ENCODE measurements at places on chromosomes 5 and 9. TPM values are rescaled to one million over a fixed set of nuclear protein-coding genes. Genes with fewer than 3 reads are reported as not detected.

- DNase-seq, result no peak
Measured at GRCh38 chr5:150661086-150661485, at the start of gene MYOZ3. MYOZ3 (plus strand) TSS chr5:150661251; CDS start chr5:150662942, 1,691 bp downstream.

GRCh38 chr9:91994422-91994821 is 44.4 kb upstream of the ROR2 start:
- DNase-seq, result no peak

DNA sequence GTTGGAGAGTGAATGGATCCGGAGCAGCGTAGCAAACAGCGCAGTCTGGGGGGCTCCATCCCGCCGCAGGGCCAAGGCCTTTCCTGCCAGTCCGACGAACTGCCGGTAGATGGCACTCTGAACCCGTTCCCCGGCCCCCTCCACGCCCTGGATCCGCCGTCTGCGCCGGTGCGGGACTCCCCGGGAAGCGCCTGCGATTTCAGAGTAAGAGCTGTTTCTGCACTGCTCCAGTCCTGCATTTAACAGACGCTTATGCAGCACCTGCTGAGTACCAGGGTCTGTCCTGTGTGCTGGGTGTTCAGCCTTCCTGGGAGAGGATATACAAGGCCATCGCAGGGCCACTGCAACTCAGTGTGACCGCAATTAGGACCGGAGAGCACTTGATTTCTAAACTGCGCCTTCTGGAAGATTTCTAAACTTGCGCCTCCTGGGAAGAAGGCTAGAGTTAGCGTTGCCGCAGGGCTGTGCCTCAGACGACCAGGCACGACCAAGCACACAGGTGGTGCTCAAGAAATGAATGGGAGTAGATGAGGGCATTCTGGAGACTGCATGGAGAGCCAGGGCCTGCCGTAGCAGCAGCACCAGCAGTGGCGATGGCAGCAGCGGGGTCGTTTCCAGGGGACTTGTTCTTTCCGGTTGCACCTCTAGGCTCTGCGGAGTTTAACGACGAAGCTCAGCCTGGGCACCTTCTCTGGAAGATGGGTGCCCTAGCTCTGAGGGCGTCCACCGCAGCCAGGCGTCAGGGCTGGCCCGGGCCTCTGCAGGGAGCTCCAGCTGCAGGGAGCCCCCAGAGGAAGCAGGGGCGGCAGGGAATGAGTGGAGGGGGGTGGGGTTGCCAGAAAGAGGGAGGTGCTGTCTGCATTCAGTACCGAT is 14.3 kb upstream of the TIFAB start:
- DNase-seq, result peak; percentile 70

GRCh38 chr5:124342027-124342471 is 404.4 kb downstream of the ZNF608 start:
- DNase-seq, result no peak

Gene SPATA31C2
- total RNA-seq, result not detected

DNA sequence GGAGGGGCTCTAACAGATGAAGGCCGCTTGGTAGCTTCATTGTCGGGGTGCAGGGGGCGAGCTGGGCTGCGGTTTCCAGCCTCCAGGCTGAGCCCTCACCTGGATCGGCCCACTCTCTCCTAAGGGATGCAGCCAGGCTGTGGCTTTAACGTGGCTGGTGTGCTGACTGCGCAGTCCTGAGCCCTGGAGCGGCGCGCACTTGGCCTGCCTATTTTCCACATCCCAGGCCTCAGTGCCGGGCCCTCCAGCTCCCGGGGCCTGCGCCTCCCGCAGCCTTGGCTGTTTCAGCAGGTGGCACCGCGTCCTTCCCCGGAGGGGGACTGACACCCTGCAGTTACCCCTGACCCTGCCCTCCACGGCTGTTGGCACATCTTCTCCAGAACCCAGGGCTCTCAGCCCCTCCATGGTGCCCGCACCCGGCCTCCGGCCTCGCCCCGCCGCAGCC is 1.4 kb downstream of the RNU6ATAC start:
- no peak for DNase-seq

DNA sequence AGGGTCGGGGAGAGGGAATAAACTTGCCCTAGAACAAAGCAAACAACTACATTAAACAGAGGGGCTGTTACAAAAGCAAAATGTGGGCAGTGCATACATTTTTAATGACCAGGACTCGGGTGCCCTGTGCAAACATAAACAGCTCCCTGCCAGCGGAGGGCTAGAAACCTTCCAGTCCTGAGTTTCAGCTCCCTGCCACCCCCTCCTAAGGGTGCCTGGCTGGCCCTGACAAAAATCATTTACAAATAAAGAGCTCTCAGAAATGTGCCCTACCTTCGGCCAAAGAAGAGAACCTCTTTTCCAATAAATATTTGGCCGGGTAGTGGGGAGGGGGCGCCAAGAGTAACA is 29.5 kb downstream of the FOXD1 start:
- no peak for DNase-seq

Gene STKLD1
- total RNA-seq, result 0.59 TPM

- no peak for DNase-seq
Measured at GRCh38 chr9:89951675-89952074, 346.9 kb downstream of the GADD45G start.

GRCh38 chr5:50435168-50435567 is 5.9 kb downstream of the EMB start:
- DNase-seq, result no peak

- DNase-seq, result no peak
Measured at GRCh38 chr5:167528651-167529050, 762.8 kb upstream of the WWC1 start.

DNA sequence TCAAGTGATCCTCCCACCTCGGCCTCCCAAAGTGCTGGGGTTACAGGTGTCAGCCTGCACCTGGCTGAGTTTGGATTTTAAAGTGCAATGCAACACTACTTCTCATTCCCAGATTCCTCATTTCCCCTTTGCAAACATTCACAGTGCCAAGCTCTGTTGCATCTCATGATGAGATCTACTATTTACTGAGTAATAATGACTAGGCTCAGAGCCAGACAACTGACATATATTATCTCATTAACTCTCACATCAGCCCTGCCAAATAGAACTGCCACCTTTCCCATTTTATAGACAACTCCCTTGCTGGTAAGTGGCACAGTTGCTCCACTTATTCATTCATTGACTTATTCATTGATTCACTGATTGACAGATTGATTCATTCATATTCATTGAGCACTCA is 7.0 kb downstream of the PDE6A start:
- DNase-seq, result no peak

Gene CCL19
- total RNA-seq, result 5.2 TPM

Gene TMC1
- total RNA-seq, result not detected

Gene CTNND2
- total RNA-seq, result 1.1 TPM

Gene PCDHA11
- total RNA-seq, result 0.61 TPM

DNA sequence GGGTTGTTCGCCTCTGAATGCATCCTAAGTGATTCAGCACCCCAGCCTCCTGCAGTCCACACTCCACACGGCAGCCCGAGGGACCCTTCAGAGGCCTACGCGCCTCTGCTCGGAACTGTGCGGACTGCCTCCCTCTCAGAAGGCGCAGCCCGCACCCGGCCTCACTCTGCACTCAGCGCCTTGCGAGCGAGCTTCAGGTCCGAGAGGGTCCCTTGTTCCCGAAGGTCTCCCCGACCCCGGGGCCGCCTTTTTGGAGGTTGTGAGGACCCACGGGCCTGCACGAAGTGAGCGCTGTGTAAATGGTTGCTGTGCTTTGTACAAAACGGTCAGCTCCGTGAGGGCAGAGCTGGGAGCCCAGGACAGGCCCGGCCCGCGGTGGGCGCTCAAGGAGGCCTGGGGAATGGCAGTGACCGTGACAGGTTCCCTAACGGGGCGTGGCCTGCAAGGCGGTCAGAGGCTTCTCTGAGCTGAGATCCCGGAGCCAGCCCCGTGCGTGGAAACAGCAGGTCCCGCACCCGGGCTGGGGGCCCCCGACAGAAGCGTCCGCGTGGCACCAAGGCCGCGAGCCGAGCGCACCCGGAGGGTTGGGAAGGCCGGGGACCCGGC is 698 bp upstream of the CACNA1B start:
- DNase-seq, result peak; percentile 77

- no peak for DNase-seq
Measured at GRCh38 chr5:59832577-59833301, 60.8 kb downstream of the PDE4D start.

DNA sequence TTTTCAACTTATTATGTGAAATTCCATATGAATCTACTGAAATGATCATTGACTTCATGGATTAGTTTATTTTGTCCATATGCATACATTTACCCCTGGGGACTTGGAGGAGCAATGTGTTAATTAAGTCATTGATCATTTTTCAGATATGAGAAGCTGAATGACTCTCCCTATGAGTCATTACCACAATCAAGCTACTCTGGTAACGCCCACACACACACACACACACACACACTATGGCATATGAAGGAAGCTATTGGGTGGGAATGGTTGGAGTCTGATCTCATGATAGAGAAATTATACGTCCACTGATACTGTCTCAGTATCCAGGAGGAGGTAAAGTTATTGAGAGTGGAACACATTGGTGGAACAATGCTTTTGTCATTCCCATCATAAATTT is 528.9 kb downstream of the AGTPBP1 start:
- no peak for DNase-seq

DNA sequence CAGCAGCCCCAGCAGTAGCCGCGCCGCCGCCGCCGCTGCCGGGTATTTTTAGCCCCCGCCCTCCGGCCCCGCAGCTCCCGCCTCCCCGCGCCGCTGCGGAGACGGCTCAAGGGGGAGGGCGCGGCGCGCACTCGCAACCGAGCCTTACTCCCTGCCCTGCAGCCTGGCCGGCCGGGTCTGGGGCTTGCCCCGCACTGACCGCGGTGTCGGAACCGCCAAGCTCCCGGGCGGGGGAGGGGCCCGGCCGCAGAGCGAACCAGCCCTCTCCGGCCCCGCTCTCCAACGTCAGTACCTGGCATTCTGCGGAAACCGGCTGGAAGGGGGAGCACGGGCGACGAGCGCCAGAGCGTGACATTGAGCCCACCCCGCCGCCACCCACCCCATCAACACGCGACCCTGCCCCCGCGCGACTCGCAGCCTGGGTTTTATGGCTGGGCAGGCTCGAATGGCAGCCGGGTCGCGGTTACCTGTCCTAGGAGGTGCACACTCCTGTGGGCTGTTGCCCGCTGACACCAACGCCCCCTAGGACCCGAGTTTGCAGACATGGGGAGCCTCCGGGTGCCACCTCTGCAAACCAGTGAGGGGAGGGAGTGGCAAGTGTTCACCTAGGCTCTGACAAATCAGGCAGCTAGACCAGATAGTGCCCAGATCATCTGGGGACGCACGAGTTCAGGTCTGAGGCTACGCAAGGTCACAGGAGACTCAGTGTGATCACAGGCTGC is at the start of gene ACSL6:
Gene ACSL6 (minus strand): TSS at position 37 of the 722 bp plus-strand sequence. CDS start 105 bp downstream, outside the sequence.
- peak; percentile 32 for DNase-seq

Gene MYOT
- total RNA-seq, result not detected

Gene SV2C
- total RNA-seq, result 0.51 TPM

DNA sequence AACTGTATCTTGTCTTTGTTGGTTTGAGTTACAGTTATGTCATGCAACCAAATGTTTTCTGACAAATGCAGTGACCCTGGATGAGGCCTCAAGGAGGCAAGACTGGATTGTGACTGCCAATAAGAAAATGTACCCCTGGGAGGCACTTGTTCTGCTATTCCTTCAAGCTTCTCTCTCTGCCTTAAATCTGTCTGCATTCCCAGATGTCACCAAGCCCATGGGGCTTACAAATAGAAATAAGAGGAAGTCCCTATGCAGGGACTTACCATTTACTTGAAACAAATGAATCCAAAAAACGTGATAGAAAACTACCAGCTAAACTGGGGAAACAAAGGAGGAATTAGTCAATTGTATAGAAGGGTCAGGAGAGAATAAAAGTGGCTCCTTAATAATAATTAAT is 8.2 kb upstream of the PARP8 start:
- no peak for DNase-seq

DNA sequence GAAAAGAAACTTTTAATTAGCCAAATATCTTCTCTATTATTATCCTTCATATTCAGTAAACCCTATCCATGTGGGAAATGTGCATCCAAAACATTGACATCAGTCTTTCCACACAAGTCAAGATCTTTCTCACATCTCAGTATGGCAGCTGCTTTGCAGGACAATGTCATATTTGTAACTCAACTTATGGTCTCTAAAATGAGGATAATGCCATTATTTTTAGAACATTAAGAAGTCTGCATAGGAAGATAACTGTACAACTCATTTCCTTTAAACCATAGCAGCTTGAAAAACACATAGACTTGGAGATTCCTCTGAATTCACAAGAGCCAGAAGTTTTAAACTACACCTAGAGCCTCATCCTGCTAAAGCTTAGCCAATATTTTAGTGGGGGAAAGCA is 43.7 kb downstream of the MCTP1 start:
- DNase-seq, result no peak

Gene PKD2L2
- not detected for total RNA-seq

Gene BTNL8
- 10.0 TPM for total RNA-seq

DNA sequence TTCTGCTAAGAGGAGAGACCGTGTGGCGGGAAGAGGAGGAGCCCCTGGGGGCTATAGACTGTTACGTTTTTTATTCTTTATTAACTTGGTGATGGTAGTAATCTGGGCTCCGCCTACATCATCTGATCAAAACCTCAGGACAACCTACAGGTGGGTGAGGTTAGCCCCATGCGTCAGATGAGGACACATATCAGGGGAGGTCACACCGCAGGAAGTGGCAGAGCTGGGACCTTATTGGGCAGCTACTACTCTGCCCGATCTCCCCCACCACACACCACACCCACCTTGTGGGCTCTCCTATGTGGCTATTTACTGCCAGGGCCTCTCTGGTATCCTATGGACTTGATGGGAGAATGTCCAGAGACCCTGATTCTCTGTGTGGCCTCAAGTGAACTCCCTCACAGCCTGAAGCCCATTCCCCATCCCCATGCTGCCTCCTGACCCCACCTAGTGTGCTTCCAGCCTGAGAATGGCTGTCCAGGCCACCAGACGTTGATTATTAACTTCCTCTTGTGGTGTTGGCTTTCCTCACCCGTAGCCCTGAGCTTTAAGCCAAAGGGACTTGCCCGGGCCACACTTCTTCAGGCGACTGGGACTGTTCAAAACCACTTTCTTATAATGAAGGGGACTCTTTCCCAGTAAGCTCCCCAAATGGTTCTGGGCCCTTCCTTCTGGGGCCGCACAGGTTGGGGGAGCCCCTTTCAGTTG is 8.2 kb downstream of the UNC5A start:
- no peak for DNase-seq

GRCh38 chr5:96257904-96258303 is 175.1 kb downstream of the PCSK1 start:
- no peak for DNase-seq

GRCh38 chr9:125705893-125706292 is 1.1 kb downstream of the MAPKAP1 start:
- no peak for DNase-seq

DNA sequence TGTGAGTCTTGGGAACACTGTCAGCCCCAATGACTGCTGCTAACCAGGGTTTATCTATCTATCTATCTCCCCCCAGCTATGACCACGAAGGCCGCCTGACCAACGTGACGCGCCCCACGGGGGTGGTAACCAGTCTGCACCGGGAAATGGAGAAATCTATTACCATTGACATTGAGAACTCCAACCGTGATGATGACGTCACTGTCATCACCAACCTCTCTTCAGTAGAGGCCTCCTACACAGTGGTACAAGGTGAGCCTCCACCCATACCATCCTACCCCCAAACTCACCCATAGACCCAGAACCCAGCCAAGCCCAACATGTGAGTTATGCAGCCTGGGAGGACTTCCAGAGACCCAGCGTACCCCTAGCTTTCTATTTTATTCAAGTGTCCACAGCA is 65.4 kb upstream of the WWC1 start:
- no peak for DNase-seq

GRCh38 chr5:147869112-147869511 is 9.4 kb upstream of the SCGB3A2 start:
- no peak for DNase-seq

GRCh38 chr9:114462791-114463190 is 42.5 kb downstream of the WHRN start:
- DNase-seq, result no peak

All from upper lobe of left lung (tissue), 6 donors.